ENCODE measurements at places on chromosomes 13 and 19.

GRCh38 chr19:14571695-14572490 is at the start of gene NDUFB7:
NDUFB7 (minus strand) TSS chr19:14572066; CDS start chr19:14572000, 66 bp downstream.
- peak; percentile 98 for DNase-seq

- DNase-seq, result no peak
These were observed 663 bp downstream of the SLITRK6 start for GRCh38 chr13:85798556-85798955.

DNA sequence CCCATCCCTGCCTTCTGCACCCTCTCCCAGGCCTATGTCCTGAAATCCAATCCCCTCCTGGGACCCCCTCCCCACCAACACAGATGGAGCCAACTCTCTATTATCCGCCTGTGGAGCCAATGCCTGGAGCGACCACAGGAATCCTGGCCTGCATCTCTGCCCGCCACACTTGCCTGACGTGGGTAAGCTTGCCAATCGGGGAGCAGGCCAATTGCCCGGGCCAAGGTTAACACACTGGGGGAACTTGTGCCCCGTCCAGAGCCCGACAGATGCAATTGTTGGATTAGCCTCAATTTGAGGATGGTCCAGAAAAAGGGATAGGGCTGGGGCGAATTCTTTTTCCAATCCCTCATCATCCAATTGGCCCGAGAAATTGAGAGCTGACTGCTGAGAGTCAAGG is 5.9 kb downstream of the WIZ start:
- DNase-seq, result no peak

DNA sequence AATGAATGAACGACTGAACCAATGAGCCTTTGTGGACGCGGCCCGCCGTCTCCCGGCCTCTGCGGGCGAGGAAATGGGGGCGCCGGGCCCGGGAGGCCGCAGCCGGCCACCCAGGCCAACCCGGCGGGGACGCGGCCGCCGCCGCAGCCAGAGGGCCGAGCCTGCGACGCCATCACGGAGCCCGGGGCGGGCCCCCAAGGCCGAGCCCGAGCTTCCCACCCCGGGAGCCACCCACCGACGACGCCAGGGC is 216 bp downstream of the SUGP2 start:
- DNase-seq, result no peak

DNA sequence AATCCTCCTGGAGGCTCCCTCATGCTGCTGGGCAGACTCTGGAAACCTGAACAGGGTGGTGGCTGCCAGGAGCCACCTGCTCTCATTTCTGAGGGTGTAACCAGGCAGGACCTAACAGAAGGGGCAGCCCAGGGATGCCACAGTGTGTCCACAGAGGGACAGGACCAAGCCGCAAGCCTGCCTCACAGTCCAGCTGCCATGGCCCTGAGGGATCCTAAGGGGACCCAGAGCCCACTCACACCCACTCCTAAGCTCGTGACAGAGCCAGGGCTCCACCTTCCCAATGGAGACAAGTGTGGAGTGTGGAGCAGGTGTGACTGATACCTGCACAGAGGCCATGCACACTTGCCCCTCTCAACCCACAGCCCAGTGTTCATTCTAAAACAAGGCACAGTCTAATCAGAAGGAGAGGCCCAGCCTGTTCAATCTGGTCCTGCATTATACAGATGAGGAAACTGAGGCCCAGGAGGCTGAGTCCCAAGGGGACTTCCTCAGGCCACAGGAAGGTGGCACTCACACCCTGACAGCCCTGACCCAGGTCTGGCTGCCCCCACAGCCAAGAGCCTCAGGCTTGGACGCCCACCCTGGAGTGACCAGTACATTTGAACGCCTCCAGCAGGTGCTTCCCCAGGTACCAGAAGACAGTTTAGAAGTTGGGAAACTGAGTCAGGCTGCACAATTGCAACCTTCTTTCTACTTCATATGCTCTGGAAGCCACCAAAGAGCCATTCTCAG is 220.1 kb downstream of the TUBA3C start:
- DNase-seq, result no peak

- peak; percentile 12 for DNase-seq
These were observed 2.1 kb downstream of the PNMA8C start for GRCh38 chr19:46426506-46427162.

DNA sequence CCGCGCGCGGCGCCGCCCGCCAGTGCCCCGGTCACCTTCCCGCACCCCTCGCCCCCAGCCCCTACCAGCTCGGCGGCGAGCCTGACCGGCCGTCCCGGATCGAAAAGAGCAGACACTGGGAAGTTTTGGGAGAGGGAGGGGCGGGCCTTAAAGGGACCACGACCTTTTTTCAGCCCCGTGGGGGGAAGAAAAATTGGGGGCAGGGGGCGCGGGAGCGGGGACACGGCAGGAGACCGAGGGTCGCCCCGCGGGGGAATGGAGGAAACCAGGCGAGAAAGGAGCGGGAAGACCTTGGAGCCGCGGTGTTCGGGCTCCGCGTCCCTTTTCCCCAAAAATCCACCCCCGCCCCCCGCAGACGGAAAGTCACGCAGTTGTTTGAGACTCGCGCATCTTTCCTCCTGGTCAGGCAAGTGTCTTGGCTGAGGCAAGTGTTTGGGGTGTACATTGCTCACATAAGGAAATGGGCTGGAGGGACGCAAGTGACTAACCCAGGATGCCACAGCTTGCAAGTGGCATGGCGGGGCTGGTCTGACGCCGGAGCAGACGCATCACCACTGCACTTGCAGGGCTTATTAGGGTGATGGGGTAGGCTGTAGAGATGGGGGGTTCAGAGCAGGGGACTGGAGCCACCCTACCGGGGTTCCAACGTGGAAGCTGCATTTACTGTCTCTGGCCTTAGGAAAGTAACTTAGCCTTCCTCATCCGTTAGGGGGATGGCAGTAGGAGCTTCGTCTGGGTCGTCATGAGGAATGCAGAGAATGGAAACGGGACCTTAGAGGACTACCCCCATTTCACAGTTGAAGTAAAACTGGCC is 2.7 kb upstream of the HNRNPL start:
- DNase-seq, result no peak

GRCh38 chr13:106762708-106763107 is 194.8 kb upstream of the ARGLU1 start:
- DNase-seq, result no peak

DNA sequence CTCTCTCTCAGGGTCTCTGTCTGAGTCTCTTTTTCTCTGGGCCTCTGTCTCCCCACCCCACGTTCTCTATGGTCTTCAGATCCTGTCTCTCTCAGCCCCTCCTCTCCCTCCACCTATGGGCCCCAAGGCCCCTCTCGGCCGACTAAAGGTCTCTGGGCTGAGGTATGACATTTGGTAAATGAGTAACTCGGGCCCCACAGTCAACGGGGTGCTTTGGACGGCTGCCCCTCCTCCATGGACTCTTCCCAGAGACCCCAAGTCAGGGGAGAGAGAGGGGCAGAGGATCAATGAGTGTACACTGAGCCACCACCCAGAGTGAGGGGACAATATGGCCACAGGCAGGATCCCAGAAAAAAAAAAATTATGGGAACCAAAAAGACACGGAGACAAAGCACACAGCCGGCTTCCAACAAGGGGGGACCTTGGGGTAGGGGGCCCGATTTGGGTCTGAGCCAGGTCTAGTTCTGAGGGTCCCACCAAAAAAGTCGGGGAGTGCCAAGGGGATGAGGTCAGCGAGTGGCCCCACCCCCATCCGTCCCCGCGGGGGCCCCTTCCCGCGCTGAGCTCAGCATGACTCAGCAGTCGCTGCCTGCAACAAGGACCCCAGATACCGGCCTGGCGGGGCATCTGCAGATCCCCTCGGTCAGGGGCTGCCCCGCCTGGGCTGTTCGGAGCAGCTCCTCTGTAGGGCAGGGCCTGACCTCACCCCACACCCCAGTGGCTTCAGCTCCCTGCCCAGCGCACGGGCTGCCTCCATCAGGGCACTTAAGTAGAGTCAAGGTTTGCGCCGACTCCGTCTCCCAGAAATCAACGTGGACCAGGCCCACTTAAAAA is 1.5 kb upstream of the FTL start:
- DNase-seq, result no peak

- no peak for DNase-seq
These were observed at the start of gene CYP2S1 for GRCh38 chr19:41192574-41193429. CYP2S1 (plus strand) TSS chr19:41193219; CDS start chr19:41193265, 46 bp downstream.

DNA sequence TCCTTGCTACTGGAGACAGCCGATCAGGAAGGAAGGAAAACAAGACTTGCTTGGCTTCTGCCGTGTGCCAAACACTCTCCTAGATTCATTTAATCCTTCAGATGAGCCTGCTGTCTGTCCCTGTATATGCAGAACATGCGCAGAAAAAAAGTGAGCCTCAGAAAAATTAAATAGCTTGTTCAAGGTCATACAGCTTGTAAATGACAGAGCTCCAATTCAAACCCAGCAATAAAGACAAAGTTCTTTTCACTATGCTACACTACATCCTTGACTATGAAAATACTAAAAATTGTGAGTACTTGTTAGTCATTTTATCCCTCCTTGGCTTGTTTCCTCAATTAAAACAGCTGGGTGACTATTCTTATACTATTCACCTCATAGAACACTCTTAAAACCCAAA is 121.4 kb downstream of the KCNRG start:
- no peak for DNase-seq

GRCh38 chr19:39252458-39252857 is 3.8 kb upstream of the IFNL4 start:
- DNase-seq, result no peak

- DNase-seq, result no peak
These were observed 11.3 kb upstream of the RFC3 start for GRCh38 chr13:33806470-33807248.

DNA sequence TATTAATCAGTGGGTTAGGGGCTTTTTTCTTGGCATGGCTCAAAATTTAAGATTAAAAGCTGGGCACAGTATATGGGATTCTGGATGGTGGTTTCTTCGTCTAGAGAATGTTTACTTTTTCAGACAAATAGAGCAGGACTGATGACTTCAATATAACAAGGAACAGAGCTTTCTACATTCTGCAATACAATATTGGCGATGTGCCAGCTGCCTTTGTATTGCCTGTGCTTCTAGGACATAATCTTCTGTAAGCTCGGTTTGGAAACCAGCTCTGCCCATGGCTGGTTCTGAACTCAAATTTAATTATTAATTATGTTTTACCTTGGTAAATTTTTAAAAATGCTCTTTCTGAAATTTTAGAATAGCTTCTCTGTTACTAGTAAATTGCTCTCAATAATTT is 139.1 kb upstream of the TRPC4 start:
- no peak for DNase-seq

GRCh38 chr19:48081106-48081505 is 29.5 kb downstream of the PLA2G4C start:
- DNase-seq, result no peak

GRCh38 chr13:30872685-30873461 is 33.2 kb upstream of the MEDAG start:
- DNase-seq, result no peak

- no peak for DNase-seq
These were observed 276.4 kb upstream of the EDNRB start for GRCh38 chr13:78194904-78195639.

GRCh38 chr13:55500694-55501093 is 1640.0 kb upstream of the PRR20A start:
- DNase-seq, result no peak

- no peak for DNase-seq
These were observed 774.8 kb downstream of the GPC5 start for GRCh38 chr13:92173254-92173653.

- DNase-seq, result no peak
These were observed 30.8 kb downstream of the TMED1 start for GRCh38 chr19:10805065-10805757.

DNA sequence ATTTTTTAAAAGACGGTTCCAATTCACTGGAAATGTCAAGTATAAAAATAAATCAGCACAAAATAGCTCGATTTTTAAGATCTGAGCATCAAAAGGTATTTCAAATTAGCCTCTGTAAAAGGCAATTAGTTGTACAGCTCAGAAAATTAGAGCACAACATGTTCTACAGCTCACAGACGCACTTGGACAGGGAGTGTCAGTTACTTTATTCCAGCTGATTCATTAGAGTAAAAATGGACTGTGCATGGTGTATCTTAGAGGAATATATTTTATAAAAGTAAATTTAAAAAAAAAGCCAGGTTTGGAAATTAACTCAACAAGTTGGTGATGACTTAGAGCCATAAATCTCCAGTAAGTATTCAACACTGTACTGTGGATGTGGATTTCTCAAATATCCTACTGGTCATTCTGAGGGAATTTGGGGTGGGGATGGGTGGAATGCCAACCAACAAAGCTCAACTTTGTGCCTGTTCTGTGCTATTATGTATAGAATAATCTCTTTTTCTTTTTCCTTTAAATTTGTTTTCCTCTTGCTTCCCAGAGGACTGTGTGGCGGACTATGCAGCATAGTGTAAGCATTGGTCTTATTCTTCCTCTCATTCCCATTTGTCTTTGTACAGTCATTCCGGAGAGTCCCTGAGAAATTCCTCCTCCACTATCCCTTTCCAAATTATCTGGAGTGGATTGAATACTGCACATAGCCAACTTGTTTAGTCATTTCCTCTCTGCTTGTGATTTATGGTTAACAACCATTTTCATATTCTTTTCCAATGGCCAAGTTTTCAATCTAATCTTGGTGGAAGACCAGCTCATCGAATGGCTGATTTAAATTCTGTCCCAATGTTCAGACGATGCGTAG is 169.3 kb downstream of the DCT start:
- DNase-seq, result no peak

- DNase-seq, result no peak
These were observed 17.7 kb downstream of the POLRMT start for GRCh38 chr19:615619-616018.

Measured in NCI-H2081 (cell line).